ENCODE measurements at places on chromosomes 7 and 10.

GRCh38 chr7:55345292-55345691 lies 19.8 kb upstream of the LANCL2 start:
- DNase-seq, result no peak

DNA sequence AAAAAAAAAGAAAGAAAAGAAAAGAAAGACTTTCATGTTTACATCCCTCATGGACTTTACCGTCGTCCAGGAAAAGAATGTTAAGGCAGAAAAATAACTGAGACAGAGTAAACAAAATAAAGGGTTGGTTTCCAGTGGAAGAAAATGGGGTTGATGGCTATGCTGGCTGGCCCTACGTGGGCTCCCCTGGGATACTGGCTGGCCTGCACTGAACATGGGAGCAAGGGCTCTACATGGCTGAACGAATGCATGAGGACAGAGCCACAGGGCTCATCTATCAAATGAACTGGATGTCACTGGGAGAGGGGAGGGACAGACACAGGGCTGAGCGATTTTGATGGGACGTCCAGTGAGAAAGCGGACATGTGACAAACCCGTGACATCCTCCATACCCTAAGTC lies 2.5 kb upstream of the UCMA start:
- DNase-seq, result no peak

GRCh38 chr10:82176587-82176986 lies 301.6 kb downstream of the NRG3 start:
- no peak for DNase-seq

GRCh38 chr7:12571691-12572090 lies 1.2 kb downstream of the SCIN start:
- no peak for DNase-seq

DNA sequence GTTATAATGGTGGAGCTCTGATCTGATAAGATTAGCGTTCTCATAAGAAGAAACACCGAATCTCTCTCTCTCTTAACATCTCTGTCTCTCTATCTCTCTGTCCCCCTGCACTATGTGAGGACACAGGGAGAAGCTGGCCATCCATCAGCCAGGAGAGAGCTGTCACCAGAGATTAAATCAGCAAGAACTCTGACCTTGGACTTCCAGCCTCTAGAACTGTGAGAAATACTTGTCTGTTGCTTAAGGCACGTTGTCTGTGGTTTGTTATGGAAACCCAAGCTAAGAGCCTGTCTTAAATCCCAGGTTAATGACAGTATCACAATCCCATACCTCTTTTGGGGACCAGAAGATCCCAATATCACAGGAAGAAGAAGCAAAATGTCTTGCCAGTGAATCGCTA lies 132.0 kb upstream of the AKR1E2 start:
- no peak for DNase-seq

GRCh38 chr10:17648243-17649035 lies 4.5 kb downstream of the STAM start:
- no peak for DNase-seq

DNA sequence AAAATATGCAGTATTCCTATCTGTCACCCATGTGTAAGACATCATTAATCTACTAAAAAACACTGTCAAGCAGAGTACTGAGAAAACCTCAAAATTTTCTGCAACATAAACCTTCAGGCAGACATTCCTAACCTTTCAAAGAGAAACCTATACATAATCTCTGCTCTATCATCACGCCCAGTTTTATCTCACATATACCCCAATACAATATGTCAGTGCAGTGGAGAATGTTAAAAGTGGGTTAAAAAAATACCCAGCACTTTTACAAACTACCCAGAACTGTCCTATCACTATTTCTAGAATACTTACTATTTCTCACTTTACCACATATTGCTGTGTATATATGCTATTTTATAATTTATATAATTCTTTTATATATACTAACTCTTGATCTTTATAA lies 922.0 kb upstream of the SORCS1 start:
- DNase-seq, result no peak

GRCh38 chr10:21080261-21080660 lies 183.2 kb upstream of the NEBL start:
- no peak for DNase-seq

DNA sequence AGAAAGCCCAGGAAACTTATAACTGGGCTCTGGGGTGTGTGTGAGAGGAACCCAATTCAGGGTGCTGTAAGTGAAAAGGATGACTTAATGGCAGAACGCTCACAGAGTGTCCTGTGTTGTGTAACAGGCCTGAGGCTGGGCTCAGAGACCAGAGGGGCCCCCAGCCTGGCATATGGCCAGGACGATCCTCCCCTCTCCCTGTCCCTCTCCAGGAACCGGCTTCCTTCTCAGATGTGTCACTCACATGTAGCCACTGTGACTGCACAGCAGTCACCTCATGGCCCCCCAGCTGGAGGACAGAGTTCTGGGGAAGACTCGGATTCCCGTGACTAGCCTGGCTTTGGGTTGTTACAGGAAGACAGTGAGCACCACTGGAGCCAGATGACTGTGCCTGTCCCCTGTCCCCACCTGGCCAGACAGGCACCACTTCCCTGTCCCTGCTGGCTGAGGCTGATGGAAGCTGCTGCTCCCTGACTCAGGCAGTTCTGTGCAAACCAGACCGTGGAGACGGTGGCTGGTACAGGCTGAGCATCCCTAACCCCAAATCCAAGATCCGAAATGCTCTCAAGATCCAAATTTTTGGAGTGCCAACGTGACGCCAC lies 220.5 kb downstream of the MLLT10 start:
- no peak for DNase-seq

DNA sequence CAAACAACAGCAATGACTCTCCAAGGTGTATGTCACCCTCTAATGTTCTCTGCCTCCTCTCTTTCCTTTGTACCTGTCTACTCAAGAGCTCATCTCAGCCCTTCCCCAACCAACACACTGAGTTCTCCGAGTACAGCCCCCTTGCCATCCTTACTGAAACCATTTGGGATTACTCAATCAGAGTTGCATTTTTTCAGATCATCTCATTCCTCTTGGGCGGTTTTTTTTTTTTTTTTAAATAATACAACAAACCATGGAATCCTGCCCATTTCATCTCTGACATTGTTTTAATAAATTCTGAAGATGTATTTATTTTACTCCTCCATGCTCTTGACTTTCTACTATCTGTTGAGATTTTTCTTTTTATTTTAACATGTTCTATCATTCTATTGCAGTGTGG lies 4.2 kb upstream of the CREB3L2 start:
- DNase-seq, result no peak

DNA sequence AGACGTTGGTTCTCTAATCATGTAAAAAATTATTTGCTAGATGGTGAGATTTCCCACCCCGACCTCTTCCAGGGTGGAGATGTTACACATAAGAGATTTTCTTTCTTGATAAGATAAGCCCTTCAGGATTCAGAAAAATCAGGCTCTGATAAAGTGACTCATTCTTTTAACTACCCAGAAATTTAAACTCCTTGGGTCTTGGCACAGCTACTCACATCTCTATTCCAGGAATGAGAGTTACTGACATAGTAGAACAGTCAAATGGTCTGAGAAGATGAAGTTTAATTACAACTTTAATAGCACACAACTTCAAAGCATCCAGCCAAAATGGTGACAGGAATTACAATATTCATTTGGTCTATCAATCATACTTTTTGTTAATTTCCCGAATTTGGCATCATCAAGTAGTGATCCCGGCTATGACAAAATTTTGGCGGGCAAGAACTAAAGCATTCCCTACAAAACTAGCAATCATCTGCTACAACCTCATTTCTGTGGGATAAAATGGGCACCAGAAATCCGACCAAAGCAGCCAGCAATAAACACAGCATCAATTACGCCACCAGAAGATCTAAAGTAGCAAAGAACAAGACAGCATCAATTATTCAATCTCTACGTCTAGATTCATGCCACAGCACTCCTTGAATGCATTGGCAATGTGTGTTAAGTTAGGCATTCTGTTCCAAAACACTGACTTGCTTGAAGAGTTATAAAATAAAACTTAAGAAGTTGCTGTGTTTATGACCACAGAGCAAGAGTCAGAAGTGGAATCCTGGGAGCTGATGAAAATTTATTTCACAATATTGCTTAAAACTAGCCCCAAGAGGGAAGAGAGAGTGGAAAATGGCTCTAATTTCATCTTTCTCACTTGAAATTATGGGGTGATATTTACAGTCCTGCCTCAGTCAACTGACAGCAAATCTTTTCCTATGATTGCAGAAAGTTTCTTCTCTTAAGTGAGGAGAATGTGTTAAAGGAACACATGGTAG lies 565.7 kb upstream of the ANKRD30A start:
- DNase-seq, result no peak

GRCh38 chr7:46811529-46811928 lies 770.4 kb downstream of the TNS3 start:
- peak; percentile 77 for DNase-seq

DNA sequence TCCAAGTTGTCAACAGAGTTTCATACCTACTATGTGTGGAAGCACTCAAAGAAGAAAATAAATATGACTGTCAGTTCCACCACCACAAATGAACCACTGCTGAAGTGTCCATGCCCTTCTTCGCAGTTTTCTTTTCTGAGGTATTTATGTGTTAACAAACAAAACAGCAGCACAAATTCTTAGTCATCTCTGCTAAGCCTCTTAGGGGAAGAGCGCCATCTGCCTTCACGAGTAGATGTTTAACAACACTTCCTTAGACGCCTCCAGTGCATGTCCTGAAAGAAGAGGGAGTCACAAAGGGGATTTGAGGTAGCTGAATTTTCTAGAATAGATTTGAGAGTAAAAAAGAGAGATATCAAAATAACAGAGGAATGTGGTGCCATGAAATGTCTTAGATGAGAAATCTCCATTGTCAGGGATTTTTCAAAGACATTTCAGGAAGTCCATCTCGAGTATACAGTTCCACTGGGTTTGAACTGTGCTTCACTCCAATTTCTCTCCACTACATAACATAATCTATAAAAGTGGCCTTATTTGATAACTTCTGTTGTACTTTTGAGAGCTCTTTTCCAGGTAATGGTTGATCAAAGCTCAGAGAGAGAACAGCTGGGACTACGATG lies 775.3 kb upstream of the POM121L12 start:
- no peak for DNase-seq

- no peak for DNase-seq
Observed at GRCh38 chr7:12320987-12321647, 82.5 kb downstream of the VWDE start.

DNA sequence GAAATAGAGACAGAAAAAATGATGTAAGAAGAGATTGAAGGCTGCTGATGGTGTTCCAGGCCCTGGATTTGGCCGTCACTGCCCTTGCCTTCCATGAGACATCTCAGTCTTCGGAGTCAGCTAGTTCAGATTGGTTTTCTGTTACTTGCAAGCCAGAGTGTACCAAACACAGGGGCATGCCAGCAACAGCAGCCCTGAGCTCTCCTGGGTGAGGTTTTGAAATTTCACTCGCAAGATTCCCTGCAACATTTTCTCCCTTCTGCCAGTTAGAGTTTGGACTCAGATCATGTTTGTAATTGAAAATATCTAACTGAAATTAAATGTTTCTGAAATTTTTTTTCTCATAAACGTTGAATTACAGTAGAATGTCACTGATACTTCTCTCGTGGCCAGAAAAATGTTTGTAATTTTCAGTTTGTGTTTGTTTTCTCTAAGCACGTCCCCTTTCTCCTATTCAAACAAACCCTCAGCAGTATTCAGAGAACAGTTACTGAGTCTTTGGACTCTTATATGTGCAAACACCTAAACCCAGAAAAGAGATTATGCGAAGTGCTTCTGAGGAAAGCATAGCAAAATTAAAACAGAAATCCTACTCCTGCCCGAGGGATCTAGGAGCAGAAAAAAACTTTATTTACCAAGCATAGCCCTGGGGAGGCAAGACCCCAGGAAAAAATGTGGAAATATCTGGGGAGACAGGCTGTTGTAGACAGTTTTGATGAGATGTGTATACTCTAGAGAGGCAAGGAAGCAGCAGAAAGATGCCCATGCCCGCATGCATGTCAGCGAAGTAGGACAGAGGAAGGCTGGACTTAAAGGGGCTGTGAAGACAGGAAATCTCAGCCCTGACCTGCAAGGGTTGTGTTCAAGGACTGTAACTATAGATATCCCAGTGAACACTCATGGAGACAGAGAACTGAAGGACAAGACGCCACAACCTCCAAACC lies 43.0 kb upstream of the NAMPT start:
- no peak for DNase-seq

GRCh38 chr10:110044681-110045080 lies 36.9 kb downstream of the ADD3 start:
- DNase-seq, result no peak

DNA sequence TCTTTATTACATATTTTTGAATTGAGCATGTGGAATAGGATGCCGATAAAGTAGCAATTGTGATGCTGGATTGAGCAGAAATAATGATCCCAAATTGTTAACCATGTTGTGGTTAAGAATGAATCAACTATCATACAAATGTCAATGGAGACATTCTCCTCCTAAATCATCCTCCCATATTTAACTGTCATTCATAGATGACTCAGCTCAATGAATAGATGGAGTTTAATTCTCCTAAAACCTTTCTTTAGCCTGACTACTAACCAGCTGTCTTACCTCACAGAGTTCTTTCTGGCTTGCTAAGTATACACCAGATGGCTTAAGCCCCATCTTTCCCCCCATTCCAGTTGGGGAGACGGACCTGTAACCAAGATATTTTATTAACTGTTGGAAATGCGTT lies 23.4 kb upstream of the NPS start:
- no peak for DNase-seq

DNA sequence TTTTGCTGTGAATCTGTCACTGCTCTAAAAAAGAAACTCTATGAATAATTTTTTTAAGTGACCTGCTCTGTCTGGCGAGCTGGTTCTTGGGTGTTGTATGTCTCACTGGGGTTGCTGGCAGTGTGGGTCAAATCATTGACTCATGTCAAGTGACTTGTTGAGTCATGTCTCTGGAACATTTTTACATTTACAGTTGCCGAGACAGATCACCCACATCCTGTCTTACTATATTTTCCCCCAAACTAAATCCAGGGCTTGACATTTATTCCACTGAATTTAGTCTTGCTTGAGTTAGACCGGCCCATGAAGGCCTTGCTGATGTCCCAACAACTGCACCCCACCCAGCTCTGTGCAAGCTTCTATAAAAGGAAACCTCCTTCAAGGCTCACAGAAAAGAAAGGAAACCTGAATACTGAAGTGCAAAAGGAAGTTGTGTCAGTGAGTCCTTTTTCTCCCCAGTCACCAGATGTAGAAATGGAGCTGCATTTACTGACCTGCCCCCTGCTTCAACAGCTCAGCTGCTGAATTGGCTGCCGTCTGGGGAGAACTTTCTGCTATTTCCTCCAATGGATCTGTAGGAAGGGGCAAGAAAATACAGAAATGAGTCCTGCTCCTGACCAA lies 290.3 kb downstream of the TNS3 start:
- peak; percentile 61 for DNase-seq

GRCh38 chr7:29033584-29033983 lies 75.5 kb upstream of the TRIL start:
- DNase-seq, result no peak

GRCh38 chr7:73436031-73436929 lies 2.7 kb downstream of the FZD9 start:
- no peak for DNase-seq

- no peak for DNase-seq
Observed at GRCh38 chr10:52465202-52465601, 151.1 kb downstream of the DKK1 start.

- no peak for DNase-seq
Observed at GRCh38 chr7:82264783-82265305, 178.7 kb downstream of the CACNA2D1 start.

Measured in AG04450 (cell line).